GM10248 (cell line): ENCODE measurements at places on chromosomes 2 and 18.

- no peak for DNase-seq
These were observed 137.3 kb upstream of the HNRNPA3 start for GRCh38 chr2:177075254-177075653.

- no peak for DNase-seq
These were observed 327.2 kb upstream of the PKDCC start for GRCh38 chr2:41720331-41721251.

DNA sequence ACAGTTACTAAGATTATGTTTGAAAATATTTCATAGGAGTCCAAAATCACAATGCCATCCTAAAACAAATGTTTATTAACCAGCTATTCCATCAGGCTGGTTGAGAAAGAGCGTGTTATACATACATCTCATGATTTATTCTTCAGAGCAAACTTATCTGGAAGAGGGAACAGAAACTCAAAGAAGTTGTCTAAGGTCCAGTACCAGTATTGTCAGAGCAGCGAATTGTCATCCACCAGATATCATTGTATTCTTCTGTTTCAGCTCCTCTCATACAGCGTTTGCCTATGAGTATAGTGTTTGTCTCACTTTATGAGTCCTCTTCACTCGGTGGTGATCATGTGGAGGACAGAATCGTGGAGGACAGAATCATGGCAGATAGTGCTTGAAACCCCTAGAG is 238.2 kb downstream of the OSR1 start:
- DNase-seq = no peak

DNA sequence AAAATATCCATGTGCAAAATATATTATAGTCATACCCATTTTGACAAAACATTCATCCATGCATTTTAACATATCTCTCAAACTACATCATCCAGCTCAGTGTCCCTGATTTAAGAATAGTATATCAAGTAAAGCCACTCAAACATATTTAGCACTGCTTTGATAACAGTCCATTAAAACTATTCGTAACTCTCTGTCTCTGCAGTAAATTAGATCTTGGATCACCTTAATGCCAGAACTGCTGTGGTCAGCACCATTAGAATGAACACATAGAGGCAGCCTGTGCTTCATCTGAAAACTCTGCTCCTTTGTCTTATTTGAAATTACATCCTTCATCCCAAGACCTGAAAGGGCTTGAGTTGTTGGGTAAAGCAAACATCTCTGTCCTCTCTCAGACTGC is 234.0 kb downstream of the MBD2 start:
- DNase-seq = no peak
